ENCODE measurements at places on chromosomes 12 and 14. TPM values are rescaled to one million over a fixed set of nuclear protein-coding genes. Genes with fewer than 3 reads are reported as not detected.

- no peak overlapping the region for H3K4me3 ChIP-seq
- no peaks in the 10 kb centered on the region for H3K27me3 ChIP-seq
- peaks cover 40% of the 10 kb centered on the region for H3K4me1 ChIP-seq
- H3K36me3 ChIP-seq, result peaks cover 74% of the 10 kb centered on the region
- peak; percentile 73 for DNase-seq
Measured at GRCh38 chr12:29640589-29641345, 143.0 kb downstream of the TMTC1 start.

GRCh38 chr12:61538951-61539350 is 721.3 kb upstream of the USP15 start:
- H3K27me3 ChIP-seq, result no peaks in the 10 kb centered on the region
- DNase-seq, result peak; percentile 17
- H3K36me3 ChIP-seq, result no peaks in the 10 kb centered on the region
- no peak overlapping the region for H3K27ac ChIP-seq
- no peak overlapping the region for H3K4me3 ChIP-seq
- peaks cover 7% of the 10 kb centered on the region for H3K4me1 ChIP-seq

GRCh38 chr12:120666571-120667390 is 20.2 kb upstream of the MLEC start:
- no peaks in the 10 kb centered on the region for H3K4me1 ChIP-seq
- no peaks in the 10 kb centered on the region for H3K27me3 ChIP-seq
- no peaks in the 10 kb centered on the region for H3K36me3 ChIP-seq
- H3K4me3 ChIP-seq, result no peak overlapping the region

DNA sequence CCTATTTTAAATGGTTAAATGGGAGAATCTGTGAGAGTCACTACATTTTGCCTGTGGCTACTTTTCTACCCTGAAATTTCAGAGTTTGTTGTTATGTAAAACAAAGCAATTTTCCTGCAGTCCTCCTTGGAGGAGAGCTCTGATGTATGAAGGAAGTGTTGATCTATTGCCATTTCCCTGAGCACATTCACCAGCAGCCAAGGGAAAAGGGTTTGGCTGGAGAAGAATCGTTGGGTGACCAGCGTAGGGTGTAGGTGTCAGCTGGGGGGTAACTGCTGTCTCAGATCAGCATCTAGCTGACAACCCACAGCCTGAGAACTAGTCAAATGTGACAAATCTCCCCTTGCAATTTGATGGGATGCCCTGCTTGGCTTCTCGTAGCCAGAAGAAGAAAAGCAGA is 230.5 kb downstream of the PDZRN4 start:
- H3K27ac ChIP-seq, result no peak overlapping the region
- DNase-seq, result no peak
- H3K4me1 ChIP-seq, result no peaks in the 10 kb centered on the region
- no peaks in the 10 kb centered on the region for H3K36me3 ChIP-seq
- H3K27me3 ChIP-seq, result peaks cover 34% of the 10 kb centered on the region

DNA sequence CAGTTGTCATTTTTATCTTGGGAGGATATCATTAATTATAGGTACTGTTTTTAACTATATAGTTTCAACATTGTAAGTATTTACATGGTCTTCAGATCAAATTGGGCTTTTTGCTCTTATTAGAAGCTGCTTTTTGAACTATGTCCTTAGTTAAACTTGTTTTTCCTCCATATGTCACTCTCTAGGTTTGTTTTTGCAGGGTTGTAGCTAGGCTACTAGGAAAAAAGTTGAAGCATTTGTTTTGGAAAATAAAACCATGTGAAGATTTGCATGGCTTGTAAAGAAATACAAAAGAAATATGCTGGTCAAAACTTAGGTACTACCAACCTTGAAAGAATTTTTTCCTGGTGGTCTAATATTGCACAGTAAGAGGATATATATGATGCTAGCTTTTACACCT is 3.4 kb downstream of the ARID2 start:
- DNase-seq, result peak; percentile 2
- H3K4me1 ChIP-seq, result peaks cover 20% of the 10 kb centered on the region
- no peaks in the 10 kb centered on the region for H3K27me3 ChIP-seq
- peak overlapping the region; percentile 62 for H3K4me3 ChIP-seq

- peaks cover 27% of the 10 kb centered on the region for H3K27me3 ChIP-seq
- no peaks in the 10 kb centered on the region for H3K36me3 ChIP-seq
- no peak overlapping the region for H3K4me3 ChIP-seq
- H3K4me1 ChIP-seq, result peaks cover 19% of the 10 kb centered on the region
Measured at GRCh38 chr12:57027011-57027804, 10.9 kb upstream of the TAC3 start.

DNA sequence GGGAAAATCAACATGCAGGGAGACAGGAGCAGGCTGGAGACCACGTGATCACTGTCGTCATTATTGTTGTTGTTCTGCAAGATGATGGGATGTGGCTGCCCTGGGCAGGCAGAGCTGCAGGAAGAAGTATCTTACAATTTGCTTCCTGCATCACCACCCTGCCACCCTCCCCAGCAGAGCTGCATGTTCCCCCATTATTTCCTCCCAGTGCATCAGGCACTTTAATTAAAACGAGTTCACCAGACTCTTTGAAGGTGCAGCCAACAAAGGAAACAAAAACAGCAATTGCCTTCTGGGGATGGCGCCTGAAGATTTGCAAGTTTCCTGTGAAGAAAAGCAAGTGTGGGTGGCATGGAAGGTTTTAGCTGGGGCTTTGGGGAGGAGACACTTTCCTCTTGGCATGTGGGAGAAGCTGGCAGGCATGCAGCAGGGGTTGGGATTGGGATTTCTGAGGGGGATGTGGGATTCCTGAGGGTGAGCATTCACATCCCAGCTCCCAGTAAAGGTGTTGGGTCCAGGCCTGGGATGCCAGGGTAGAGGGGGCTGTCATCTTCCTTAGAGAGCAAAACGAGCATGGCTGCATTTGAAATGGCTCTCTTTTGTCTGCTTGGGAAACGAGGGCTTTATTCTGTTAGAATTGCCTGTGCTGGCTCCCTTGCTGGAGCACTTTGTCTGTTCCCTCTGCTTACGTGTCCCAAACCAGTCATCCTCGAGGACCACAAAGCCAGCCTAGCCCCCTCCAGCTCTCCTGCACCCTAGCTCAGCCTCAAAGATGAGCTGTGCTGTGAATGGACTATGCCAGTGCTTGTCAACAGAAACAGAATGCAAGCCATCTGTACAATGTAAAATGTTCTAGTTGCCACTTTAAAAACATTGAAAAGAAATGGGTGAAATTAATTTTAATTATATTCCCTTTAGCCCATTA is 11.5 kb upstream of the C14orf132 start:
- no peak overlapping the region for H3K27ac ChIP-seq
- H3K4me1 ChIP-seq, result no peaks in the 10 kb centered on the region
- peaks cover 45% of the 10 kb centered on the region for H3K27me3 ChIP-seq
- H3K36me3 ChIP-seq, result no peaks in the 10 kb centered on the region
- H3K4me3 ChIP-seq, result no peak overlapping the region
- DNase-seq, result no peak

DNA sequence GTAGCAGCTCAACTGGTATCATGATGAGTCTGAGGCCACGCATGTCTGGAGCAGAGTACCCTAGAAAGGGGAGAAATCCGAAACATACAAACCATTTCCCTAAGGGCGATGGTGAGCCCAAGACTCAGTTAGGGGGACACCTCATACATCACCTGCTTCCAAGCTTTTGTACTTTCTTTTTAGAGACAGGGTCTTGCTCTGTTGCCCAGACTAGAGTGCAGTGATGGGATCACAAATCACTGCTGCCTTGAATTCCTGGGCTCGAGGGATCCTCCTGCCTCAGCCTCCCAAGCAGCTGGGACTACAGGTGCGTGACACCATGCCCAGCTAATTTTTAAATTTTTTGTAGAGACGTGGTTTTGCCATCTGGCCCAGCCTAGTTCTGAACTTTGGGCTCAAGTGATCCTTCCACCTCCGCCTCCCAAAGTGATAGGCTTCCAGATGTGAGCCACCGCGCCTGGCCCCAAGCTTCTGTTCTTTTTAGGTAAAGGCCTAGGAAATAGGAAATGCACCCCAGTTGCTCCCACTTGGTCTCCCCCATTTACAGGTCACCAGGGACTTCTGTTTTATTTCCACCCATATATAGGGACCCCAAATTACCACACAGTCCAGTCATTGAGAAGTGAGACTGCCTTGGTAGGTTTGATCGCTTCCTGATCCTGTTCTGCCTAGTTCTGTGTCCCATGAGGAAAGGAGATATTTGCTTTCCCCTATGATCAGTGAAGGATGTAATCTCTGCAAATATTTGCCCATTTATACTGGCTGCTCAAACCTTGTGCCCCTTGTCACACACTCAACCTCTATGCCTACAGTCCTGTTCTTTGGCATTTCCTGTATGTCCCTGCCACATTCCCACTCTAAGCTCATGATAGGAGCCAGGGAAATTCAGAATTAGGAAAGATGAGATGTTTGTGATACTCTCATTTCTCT is at the start of gene APOF:
TSS of gene APOF (minus strand) at position 728 of the 930 bp plus-strand sequence. CDS start at position 616, 112 bp downstream.
- peak within 1 kb of the TSS; percentile 94 for H3K4me3 ChIP-seq
- H3K27ac ChIP-seq, result no peak within 1 kb of the TSS
- peaks cover 18% of the 10 kb centered on the region for H3K36me3 ChIP-seq
- H3K4me1 ChIP-seq, result peaks cover 8% of the 10 kb centered on the region
- DNase-seq, result no peak

- H3K4me1 ChIP-seq, result peaks cover 8% of the 10 kb centered on the region
- peak overlapping the region; percentile 71 for H3K4me3 ChIP-seq
- no peaks in the 10 kb centered on the region for H3K36me3 ChIP-seq
- no peak for DNase-seq
Measured at GRCh38 chr12:132491138-132491663, 1.2 kb downstream of the FBRSL1 start.

Gene OTUB2
- 1.8 TPM for total RNA-seq

Gene EXD2
- total RNA-seq, result 17.7 TPM

Gene RD3L
- not detected for total RNA-seq

Gene BCL7A
- 18.1 TPM for total RNA-seq

All from MCF 10A (cell line).